ENCODE measurements at places on chromosomes 11 and 22.

DNA sequence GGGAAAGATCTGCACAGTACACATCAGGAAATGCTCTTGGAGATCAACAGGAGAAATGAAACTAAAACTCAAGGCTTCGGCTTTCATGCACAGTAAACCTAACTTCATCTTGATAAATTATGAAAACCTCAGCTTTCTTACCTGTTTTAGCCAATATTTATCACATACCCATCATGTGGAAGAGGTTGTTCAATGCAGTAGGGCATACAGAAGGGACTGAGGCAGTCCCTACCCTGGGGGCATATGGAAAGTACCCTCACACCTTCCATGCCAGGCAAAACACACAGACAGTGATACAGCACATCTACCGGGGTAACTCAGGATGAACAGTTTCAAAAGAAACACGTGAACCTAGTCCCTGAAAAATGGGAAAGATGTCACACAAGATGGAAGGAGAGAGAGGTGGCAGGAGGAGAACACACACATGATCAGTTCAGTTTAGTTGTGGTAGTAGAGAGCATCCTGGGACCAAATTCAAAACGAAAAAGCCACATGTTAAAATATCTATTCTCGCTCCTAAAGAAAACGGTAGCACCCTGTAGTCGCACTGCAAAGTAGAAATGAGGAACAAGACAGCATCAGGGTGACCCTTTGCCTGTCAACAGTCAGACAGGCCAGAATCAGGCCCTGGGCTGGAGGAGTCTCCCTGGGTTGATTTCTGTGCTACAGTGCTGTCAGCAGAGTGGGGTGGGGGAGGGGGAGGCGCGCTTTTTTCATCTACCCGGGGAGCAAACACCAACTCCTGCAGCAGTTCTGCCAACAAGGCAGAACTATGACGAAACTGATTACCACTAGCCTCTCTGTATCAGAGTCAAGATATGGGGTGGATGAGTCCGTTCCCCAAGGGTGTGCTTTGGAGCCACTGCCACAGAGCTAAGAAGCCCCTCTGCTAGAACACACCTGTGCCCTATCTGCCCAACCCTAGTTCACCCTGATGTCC is 1.3 kb downstream of the HIRA start:
- no peak for DNase-seq

GRCh38 chr11:109197656-109198055 is 224.3 kb upstream of the C11orf87 start:
- no peak for DNase-seq

DNA sequence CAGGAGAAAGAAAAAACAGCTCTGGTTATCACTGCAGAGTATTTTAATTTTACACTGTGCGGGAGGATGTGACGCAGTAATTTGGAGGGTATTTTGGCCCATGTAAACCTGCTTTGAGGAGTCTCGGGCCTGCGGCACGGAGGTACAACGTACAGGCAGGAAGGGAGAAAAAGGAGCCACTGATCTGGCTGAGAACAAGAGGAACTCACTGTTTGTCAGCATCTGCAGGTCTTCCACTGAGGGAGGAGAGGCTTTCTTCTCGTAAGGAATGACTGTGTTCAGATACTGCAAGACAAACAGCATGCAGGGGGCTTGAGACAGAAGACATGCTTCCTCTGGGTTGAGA is 44.0 kb downstream of the FEZ1 start:
- DNase-seq: no peak

GRCh38 chr11:119368121-119369034 is 13.1 kb downstream of the USP2 start:
- no peak for DNase-seq

DNA sequence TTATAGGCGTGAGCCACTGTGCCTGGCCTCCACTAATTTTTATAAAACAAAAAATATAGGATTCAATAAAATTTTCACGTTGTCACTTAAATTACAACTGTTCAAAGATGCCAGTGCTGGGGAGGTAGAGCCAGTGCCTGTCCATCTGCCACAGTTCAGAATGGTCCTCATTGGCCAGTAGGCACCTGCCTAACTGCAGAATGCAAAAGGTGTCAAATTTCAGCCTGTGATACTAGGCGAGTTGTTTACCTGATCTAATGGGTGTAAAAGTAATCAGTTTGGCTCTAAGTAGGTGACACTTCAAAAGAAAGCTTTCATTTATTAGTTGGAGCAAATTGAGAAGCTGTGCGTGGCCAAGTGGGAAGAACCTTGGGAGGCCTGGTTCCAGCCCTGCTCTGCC is 2.4 kb downstream of the SMARCB1 start:
- peak; percentile 27 for DNase-seq

DNA sequence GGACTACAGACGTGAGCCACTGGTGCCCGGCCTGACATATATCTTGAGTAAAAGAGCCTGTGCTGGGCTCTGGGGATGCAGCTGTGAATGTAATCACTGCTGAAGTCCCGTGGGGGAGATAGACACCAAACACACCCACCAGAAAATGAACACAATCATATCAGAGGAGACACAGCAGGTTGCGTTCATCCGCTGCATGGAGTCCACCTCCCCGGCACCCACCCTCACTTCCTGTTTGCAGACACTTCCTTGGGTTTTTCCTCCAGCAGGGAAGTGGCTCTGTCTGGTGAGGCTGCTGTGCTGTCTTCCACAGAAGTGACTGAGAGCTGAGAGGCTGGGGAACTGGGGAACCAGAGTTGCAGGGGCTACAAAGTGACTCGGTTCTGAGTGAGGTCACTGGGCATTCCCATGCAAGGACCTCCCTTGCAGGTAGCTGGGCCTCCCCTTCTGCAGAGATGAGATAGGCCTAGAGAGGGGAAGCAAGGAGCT is 7.2 kb downstream of the MICALL1 start:
- DNase-seq: no peak

- no peak for DNase-seq
These were observed 89.0 kb downstream of the FEZ1 start for GRCh38 chr11:125407046-125407445.

DNA sequence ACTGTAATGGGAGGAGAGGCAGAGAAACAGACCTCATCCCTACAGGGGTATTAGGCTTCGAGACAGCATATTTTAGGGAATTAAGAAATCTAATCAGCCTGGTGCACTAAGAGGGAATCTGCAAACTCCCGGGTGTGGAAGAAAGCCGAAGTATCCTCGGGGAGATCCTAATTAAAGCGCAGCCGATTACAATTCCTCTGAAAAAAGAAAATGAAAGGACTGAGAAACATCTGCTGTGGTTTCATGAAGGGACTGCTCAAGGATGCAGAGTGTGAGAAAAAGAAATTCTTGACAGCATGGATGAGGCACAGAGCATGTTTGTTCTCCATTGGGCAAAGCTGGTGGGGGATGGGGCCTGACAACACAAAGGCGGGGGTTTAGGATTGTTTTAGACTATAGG is 290.0 kb upstream of the LARGE1 start:
- DNase-seq: no peak

DNA sequence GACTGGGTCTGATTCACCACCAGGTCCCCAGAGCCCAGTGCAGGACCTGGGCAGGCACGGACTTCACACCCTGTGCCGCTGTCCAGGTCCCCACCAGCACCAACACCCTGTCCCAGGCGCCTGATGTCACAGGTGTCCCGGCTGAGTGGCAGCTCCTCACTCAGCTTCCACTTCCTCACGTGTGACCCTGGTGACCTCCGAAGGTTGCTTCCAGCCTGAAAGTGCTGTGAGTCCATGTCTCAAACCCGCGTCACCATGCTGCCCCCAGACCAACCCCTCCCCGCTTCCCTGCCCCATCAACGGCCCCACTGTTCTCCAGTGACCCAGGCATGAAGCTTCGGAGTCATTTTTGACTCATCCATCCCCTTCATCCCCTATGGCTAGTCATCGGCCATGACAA is 25.7 kb upstream of the PICK1 start:
- no peak for DNase-seq

Data from NCI-H2107 (cell line).